ENCODE measurements at places on chromosomes 4 and X.

DNA sequence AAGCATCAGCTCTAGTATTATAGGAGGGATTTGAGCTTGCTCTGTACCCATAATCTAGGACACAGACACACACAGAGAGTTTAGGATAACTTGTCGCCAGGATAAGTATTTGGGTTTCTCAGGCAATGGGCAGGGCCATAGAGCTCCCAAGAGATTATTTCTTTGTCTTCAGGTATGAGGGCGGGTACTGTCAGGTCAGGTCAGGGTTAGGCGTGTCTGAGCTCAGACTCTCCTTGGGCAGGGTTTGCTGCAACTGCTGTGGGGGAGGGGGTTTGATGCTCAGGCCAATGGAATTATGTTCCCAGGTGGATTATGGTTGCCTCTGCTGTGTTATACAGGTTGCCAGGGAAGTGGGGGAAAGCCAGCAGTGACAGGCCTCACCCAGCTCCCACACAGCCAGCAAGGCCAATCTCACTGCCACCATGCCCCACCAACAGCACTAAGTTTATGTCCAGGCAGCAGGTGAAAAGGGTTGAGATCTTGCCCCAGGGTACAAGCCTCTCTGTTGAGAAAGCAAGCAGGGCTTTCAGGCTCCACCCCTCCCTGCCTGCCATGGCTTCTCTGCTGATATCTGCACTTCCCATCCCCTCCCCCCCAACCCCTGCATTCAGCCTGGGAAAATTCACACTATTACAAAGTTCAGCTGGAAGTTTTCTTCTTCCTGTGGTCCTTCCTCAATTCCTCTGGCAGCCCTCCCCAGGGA is 101.3 kb downstream of the RRAGB start:
- DNase-seq: no peak

- no peak for DNase-seq
Observed at GRCh38 chrX:104621781-104622180, 55.8 kb downstream of the IL1RAPL2 start.

DNA sequence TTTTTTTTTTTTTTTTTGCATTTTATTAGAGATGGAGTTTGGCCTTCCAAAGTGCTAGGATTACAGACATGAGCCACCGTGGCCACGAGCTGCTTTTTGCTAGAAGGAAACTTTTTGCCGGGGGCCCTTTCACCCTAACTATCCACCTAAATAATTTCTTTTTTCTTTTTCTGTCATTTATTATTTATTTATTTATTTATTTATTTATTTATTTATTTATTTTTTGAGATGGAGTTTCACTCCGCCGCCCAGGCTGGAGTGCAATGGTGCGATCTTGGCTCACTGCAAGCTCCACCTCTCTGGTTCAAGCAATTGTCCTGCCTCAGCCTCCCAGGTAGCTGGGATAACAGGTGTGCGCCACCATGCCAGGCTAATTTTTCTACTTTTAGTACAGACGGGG is 303.9 kb downstream of the ASMT start:
- no peak for DNase-seq

GRCh38 chr4:47913330-47913729 is 1.1 kb downstream of the NFXL1 start:
- no peak for DNase-seq

DNA sequence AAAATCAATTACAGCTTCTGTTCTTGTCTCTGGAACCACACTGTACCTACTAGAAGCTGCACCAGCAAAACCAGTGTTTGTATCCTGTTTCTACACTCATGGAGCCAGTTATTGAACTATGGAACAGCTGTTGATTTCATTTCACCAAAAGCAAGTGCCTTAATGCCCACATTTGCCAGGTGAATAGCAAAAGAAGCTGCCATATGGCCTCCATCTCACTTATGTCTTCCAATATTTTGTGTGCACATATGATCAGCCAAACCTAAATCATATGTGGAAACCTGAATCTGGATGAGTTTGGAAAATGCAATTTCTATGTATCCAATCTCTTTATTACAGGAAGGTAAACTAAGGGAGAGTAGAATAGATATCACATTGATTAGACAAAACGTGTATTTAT is 415.8 kb upstream of the GRID2 start:
- DNase-seq: no peak

DNA sequence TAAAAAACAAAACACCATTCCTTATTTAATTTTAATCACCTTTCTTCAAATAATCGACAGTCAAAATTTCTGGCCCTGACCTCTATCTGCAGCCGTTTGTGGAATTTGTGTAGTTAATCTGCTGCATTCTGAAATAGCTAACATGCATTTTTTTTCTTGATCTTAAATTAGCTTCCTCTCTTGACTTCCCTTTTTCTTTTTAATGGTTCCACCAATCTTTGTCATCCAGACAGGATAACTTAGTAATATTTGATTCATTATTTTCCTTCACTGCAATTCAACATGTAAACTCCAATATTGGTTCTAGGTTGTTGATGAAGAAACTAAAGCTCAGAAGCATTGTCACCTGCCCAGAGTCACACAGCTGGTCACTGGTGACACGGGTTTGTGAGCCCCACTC is 77.3 kb downstream of the ARHGAP10 start:
- no peak for DNase-seq

DNA sequence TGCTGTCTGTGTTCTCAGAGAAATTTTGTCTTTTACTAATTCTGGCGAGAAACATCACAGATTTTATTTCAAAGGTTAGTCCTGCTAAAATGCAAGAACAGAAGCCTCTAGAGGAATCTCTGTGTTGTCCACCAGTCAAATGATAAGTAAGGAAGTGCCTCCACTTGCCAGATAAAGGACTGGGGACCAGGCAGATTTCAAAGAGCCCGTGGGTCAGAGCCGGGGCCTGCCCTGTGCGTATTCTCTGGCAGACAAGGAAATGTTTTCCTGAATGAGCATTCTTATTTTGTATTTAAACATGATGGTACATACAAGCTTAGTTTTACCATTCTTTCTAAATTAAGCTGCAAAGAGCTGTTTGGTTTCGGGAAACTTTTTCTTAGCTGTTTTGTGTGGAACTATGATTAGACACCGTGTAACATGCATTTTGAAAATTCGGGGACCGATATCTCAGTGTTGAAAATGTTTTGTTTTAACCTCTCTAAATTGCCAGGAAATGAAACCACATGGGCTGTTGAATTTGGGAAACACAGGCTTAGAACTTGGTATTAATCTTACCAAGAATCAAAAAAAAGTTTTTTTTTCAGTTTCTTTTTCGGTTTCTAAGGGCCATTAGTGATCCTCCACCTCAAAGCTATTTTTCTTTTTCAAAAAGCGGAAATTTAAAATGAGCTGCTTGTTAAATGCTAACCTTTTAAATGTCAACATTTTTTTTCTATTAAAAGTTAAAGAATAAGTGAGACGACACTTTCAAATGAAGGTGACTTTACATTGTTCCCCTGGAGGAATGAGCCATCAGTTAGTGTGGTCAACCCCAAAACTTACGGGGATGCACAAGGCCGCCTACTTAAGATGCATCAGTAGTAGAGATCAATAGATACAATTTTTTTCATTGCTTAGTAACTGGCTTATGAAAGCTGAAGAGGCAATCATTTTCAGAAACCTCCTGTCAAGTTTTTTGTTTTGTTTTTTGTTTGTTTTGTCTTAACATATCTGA is 89.6 kb upstream of the MTM1 start:
- DNase-seq: no peak

DNA sequence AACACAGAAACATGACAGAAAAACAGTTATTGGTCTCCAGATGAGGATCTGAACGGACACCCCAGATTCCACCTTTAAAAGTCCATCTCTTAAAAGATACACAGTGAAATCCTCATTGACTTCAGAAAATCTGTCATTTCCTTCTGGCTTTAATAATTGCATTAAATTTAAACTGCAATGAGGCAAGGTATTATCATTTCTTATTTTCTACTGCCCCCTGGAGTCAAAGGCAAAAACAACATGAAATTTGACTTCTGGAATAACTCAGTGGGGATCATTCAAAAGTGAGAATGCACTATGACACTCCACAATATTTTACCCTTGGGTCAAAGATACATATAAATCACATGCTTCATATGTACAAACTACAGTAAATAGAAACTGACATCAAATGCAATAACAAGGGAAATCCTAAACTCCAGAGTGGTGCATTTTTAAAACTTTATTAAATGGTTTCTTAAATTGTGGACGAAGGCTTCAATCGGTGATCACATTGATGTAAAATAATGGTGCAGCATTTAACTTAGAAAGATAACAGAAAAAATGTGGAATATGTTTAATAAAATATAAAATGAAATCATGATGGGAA is 56.4 kb upstream of the SPANXN1 start:
- DNase-seq: no peak

DNA sequence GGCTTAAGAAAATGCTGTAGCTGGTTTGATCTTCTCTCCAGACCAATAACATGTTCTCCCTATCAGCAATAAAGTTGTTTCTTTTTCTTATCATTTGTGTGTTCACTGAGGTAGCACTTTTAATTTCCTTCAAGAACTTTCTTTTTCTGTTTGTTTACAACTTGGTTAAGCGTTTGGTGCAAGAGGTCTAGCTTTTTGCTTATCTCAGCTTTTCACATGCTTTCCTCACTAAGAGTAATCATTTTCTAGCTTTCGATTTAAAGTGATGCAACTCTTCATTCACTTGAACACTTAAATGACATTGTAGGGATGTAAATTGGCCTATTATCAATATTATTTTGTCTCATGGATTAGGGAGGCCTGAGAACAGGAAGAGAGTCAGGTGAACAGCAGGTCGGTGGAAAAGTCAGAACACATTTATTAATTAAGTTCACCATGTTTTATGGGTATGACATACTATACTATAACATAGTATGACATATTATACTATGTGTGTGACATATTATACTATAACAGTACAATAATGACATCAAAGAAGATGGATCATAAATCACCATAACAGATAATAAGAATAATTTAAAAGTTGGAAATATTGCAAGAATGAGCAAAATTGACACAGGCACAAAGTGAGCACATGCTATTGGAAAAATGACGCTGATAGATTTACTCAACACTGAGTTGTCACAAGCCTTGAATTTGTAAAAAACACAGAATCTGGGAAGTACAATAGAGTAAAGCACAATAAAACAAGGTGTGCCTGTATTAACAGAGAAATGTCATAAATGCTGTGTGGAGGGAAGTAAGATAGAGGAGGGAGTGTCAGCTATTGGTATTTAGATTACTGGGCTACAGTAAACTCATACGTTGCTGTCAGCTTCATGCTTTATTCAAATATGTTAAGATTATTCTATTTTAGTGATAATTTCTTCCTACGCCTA is 218.6 kb upstream of the SLC7A11 start:
- DNase-seq: no peak

DNA sequence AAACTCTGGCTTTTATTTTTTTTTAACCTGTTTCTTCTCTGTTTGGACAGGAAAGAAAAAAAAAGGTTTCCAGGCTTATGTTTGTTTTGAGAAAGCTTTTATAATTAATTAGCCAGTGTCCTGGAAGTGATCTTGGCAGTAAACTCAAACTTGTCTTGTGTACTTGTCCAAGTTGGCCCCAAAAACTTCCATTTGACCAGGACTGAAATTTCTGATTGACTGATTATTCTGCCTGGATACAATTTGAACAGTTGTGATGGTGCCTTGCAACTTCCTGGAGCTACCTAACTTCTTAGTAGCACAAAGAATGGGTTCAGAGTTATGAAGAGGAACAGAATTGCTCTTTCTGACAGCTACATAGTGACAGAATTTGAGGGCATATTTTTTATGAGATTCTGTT is 62.0 kb downstream of the SLC4A4 start:
- no peak for DNase-seq

GRCh38 chrX:73765776-73766430 is 202.9 kb downstream of the CHIC1 start:
- no peak for DNase-seq

GRCh38 chr4:133186210-133186609 is 37.1 kb downstream of the PCDH10 start:
- DNase-seq: no peak

DNA sequence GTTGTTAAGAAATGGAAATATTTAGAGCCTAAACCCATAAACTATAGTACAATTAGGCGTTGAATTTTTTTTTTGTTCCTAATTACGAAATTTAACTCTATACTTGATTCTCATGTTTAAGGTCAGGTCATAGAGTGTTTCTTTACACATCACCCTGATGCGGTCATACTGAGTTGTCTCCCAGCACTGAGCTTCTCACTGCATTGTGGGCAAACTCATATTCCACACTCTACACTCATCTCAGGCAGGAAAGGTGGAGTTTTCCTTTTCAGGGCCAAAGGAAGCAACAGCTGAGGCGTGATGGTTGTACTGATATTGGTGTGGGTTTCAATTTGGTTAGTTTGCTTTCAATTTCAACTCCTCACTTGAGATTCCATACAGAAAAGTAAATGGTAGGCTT is 75.4 kb downstream of the FAT4 start:
- DNase-seq: no peak

- DNase-seq: no peak
Observed at GRCh38 chr4:8322794-8323704, 53.5 kb downstream of the HTRA3 start.

- no peak for DNase-seq
Observed at GRCh38 chr4:82230306-82230705, 143.5 kb downstream of the HNRNPD start.

- DNase-seq: no peak
Observed at GRCh38 chr4:144171697-144172096, 31.2 kb upstream of the GYPA start.

DNA sequence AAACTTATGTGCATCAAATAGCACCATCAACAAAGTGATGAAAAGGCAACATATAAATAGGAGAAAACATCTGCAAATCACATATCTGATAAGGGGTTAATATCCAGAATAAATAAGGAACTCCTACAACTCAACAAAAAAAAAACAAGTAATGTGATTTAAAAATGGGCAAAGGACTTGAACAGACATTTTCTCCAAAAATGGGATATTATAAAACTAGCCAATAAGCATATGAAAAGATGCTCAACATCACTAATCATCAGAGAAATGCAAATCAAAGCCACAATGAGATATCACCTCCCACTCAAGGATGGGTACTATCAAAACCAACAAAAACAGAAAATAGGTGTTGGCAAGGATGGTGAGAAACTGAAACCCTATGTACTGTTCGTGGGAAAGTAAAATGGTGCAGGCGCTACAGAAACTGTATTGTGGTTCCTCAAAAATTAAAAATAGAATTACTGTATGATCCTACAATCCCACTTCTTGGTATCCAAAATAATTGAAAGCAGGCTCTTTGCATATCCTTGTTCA is 2.4 kb downstream of the DNAJB14 start:
- DNase-seq: no peak

DNA sequence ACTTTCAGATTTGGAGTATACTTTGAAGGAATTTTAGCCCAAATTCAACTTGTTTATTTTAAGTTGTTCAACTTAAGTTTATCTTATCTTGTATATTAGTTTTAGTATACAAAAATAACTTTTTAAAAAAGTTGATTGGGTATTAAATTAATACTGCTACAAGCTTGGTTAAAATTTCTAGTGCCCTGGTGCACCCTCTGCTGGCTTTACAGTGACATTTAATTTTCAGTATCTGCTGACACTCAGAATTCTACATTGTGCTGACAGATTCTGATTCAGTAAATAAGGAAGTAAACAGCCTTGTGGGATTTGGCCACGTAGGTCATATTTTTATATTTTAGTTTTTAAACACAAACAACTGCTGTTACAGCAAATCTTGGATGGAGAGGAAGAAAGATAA is 2.9 kb downstream of the EDA start:
- DNase-seq: no peak

Data from CD8-positive, alpha-beta memory T cell (primary cell).